Stimulated activated CD8-positive, alpha-beta memory T cell treated with anti-CD3 and anti-CD28 coated beads, Interleukin-4, amount 100 ng/mL, for 1 hour (primary cell): ENCODE measurements at places on chromosomes 4 and X.

DNA sequence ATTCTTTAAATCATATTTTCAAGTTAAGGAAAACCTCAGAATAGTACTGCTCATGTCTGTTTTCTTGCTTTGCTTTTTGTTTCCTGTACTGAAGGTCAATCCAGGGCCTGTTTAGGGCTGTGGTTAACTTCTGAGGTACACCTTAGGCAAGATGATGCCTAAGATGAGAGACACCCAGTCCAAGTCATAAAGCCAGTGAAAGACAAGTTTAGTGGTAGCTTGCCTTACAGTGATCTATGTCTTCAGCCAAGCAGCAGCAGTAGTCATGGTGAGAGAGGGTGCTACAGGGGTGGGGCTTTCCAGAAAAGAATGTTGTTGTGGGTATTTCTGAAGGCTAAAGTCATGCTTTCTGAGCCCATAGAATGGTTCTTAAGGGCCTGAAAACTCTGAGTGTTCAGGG, 173.7 kb downstream of the VSIG4 start:
- DNase-seq: no peak

DNA sequence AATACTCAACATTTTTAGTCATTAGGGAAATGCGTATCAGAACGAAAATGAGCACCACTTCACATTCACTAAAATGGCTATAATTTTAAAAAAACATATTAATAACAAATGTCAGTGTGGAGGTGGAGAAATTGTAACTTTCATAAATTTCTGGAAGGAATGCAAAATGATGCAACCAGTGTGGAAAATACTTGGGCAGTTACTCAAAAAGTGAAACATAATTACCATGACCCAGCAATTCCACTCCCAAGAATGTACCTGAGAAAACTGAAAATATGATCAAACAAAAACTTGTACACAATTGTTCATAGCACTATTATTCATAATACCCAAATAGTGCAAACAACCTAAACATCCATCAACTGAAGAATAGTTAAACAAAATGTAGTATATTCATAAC, 76.1 kb upstream of the FAM241A start:
- no peak for DNase-seq

DNA sequence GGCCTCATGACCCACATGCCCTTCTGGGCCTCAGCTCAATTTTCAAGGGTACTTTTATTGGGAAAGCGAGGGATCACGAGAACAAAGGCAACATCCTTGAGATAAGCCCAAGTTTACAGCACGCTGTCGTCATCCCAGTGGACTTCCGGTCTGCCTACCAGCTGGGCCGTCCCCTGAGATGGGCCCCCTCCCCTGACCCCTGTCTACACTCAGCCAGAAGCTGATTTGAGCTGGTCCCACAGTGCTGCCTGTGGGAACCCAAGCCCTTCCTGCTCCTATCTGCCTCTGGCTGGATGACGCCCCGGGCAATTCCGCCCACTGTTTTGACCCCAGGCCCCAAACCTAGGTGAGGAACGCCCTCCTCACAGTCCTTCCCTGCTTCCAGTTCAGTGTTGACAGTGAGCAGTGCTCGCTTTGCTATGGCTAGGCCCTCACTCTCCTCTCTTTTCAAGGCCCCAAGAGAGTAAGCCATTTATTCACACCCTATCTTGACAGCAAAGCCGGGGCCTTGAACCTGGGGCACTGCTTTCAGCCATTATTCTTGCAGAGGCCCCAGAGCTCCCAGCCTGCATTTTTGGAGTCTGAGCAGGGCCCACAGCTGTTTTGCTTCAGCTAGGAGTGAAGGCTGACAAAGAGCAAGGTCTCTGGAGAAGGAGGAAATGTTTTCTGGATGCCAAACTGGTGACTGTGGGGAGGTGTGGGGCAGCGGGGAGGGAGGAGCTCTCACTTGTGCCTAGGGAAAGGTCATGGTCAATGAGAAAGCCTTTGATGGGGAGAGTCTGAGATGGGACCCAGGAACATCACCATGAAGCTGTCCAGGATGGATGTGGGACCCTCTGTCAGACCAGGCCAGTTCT, 164.6 kb upstream of the BCOR start:
- no peak for DNase-seq

GRCh38 chr4:109608879-109609278, 48.8 kb downstream of the MCUB start:
- no peak for DNase-seq

DNA sequence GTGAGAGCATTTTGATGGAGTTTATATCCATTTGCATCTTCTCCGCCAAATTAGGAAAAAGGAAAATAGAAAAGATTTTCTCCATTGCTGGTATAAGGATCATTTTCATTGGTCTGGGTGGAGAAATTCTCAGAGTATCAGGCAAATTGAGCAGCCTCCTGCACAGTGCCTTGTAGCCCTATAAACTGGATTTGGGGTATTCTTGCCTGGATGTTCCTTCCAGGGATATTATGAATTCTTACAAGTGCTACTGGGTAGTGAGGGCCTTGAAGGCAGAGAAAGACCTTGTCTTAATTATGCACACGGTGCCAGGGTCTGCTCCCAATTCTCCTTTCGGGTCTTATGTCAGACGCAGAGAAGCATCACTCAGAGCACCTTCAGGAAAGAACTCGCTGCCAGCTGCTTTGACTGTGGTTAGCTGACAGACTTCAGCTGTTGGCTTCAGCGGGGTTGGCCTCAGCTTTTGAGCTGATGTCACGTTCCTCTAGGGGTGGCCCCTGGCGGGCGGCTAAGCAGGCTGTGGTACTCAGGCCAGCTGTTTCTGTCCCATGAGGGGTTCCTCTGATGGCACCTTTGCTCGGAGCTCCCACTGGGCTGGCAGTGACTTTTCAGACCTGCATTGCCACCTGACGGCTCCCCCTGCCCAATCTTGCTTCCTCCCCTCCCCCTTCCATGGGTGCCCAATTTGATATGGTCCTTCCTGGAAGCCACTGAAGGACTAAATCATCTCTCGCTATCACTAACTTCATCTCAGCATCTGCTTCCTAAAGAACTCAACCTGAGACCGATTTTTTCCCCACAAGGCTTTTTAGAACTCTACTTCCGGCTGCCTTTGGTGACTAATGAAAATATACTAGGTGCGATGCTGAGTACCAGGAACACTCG, 519.5 kb downstream of the BCOR start:
- DNase-seq: no peak

- DNase-seq: no peak
Observed at GRCh38 chr4:37620176-37620575, 66.0 kb downstream of the RELL1 start.
